PC-9 (cell line): ENCODE measurements at places on chromosomes 5 and 9. TPM values are rescaled to one million over a fixed set of nuclear protein-coding genes. Genes with fewer than 3 reads are reported as not detected.
A peak's percentile ranks its signal among the peaks of the same experiment; 100 is the strongest.

DNA sequence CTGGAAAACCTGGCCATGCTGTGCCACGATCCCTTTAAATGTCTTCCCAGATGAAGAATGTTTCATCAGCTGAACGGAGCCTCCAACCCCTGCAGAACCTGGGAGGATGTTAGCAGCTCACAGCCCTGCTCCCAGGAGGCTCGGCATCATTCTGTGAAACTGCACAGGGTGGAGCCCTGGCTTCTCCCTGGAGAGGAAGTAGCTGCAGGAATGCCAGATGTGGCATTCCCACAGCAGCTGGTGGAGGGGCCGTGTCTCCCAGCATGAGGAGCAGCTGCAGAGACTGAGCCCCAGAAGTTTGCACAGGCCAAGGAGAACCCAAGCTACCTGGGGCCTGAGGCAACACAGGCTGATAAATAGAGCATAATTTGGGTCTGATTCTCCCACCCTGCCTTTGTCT lies 165.8 kb upstream of the MAP3K1 start:
- DNase-seq, result no peak

DNA sequence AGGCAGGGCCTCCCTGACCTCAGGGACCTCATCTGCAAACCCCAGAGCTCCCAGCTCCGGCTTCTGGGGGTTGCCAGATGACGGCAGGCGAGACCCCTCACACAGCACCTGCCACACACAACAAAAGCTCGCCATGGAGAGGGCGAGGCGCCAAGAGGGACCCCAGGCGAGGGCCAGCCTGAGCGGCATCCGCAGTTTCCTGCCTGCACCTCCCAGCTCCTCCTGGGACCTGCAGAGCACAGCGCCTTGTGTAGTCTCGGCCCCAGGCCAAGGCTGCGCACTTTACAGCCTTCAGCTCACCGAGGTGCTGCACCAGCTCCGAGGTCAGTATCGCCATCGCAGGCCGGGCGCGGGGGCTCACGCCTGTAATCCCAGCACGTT lies 82.4 kb upstream of the ADAMTS2 start:
- no peak for DNase-seq

DNA sequence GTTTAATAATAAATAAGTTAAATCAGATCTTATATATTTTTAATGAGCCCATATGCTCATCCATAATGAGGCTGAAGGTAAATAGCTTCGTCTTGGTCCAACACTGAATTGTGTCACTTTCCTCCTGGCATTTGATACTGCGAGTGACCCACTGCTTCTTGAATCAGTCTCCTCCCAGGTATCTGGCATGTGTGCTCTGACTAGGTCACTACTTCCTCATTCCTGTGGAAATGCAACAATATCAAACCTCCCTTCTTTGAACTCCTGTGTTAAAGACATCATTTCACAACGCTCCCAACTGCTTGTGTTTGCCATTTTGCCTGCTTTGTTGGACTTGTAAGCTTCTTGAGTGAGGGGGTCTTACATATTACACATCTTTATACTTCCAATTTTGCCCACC lies 157.7 kb downstream of the SLC24A2 start:
- peak; percentile 45 for DNase-seq

Gene GABRG2
- not detected in 2 replicates for total RNA-seq
